ENCODE measurements at places on chromosomes 13 and 19.
A peak's percentile ranks its signal among the peaks of the same experiment; 100 is the strongest.

DNA sequence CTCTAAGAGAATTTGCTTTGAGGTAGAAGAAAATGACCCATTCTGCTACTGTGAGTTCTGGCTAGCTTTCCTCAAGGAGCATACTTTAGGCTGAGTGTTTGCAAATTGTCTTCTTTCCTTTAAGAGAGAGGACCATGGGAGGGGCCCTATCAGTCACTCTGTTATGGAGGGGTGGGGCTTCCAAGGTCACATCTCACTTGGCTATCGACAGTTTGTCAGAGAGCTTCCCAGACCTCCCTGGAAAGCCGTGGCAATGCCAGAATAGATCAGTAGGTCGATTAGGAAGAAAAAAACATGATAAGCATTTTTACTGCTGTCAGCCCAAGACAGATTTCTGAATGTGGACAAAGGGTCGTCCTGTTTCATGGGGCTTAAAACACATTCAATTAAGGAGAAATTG lies 93.3 kb downstream of the OXGR1 start:
- DNase-seq, result no peak

GRCh38 chr19:15672580-15673175 lies at the start of gene CYP4F12:
Gene CYP4F12 (plus strand): TSS chr19:15673087. CDS start chr19:15673530, 443 bp downstream.
- no peak for DNase-seq

DNA sequence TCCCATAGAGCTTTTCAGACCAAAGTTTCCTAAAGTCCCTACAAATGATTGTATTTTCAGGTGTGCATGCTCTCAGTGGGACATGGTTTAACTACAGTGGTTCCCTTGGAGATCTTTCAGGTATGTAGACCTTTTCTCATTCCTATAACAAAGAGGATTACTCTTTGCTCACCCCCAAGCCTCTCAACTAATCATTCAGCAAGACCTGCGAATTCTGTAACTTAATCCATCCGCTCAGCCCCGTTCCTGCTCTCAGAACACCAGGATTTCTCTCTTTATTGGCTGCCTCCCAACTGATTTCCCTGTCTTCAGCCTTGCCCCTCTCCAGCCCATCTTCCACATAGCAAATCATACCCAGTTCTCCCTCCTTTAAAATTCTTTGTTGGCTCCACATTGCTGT lies 253.6 kb downstream of the MTUS2 start:
- no peak for DNase-seq

DNA sequence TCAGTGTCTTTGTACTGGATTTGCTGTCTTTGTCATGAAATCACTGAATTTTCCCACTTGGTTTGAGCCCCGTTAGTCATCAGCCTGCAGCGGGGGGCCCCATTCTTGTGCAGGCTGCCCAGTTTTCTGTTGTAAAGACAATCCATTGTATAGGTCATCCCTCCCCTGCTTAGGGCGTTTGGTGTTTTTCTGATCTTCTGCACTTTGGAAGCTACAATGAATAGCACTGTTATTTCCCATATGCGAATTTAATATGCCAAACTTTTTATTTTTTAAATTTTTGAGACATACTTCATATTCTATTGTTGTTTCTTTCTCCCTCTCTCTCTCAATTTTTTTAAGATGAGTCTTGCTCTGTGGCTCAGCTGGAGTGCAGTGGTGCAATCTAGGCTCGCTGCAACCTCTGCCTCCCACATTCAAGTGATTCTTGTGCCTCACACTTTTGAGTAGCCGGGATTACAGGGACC lies 9.0 kb downstream of the SLC27A1 start:
- no peak for DNase-seq

GRCh38 chr13:31722673-31723072 lies 16.7 kb upstream of the RXFP2 start:
- DNase-seq, result no peak

DNA sequence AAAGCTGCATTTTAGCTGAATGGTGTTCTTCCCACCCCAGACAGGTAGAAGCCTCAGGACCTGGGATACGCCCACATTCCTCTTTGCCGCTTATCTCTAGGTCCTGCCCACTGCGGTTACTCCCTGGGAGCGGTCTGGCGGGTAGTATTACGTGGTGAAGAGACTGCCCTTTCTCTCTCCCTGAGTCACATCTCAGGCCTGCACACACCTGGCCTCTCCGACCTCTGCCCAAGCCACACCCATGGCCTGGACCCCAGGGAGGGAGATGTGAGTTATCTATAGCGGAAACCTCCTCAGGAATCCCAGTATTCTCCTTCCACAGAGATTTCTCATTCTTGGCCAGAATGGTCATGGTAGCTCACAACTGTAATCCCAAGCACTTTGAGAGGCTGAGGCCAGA lies 17.3 kb downstream of the RHPN2 start:
- DNase-seq, result no peak

DNA sequence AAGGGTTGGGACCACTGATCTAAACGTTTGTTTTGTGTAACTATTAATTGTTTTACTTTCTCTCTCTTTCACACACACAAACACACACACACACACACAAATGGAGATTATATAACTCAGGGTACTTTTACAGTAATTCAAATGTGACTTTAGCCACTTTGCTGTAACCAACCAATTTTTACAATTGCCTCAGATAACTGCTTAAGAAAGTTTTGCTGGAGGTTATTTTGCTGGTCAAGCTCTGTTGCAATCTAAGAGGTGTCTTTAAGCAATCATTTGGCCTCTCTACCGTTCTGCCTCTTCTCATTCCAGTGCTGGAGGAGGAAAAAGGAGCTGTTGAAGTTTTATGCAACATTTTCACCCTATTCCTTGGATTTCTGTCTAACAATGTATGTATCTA lies 63.0 kb downstream of the TBC1D4 start:
- no peak for DNase-seq

GRCh38 chr13:23322353-23323336 lies 110.9 kb downstream of the SACS start:
- DNase-seq, result no peak

DNA sequence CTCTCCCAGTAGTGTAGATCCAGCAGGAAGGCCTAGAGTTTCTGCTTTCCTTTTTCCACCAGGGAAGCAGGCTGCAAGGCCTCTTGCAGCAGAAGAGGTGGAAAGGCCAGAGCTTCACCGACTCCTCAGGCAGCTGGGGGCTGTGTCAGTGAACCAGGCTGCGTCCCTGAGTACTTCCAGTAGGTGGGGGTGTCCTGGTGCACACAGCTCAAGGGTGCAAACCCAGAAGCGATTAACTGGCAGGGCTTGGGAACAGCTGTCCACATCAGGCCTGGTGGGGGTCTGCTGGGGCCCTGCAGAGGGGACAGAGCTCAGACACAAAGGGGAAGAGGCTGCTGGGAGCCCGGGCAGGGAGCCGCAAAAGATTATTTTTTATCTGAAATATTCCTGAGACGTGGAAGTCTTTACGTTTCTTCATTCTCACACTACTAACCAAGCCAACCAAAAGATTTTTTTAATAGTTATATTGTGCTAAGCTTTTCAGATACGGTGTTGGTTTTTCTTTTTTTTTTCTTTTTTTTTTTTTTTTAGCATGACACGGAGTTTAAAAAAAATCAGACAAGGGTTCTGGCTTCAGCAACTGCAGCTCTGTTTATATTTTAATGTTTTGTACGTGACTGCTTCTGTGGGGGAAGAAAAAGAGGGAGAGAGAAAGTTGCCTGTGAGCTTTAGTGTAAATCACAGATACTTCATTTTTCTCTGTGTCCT lies 11.0 kb downstream of the TSHZ3 start:
- DNase-seq, result no peak

- DNase-seq, result no peak
These were observed 179.8 kb downstream of the TBC1D4 start for GRCh38 chr13:75302071-75302698.

- no peak for DNase-seq
These were observed 13.3 kb upstream of the PSMD8 start for GRCh38 chr19:38360839-38361631.

DNA sequence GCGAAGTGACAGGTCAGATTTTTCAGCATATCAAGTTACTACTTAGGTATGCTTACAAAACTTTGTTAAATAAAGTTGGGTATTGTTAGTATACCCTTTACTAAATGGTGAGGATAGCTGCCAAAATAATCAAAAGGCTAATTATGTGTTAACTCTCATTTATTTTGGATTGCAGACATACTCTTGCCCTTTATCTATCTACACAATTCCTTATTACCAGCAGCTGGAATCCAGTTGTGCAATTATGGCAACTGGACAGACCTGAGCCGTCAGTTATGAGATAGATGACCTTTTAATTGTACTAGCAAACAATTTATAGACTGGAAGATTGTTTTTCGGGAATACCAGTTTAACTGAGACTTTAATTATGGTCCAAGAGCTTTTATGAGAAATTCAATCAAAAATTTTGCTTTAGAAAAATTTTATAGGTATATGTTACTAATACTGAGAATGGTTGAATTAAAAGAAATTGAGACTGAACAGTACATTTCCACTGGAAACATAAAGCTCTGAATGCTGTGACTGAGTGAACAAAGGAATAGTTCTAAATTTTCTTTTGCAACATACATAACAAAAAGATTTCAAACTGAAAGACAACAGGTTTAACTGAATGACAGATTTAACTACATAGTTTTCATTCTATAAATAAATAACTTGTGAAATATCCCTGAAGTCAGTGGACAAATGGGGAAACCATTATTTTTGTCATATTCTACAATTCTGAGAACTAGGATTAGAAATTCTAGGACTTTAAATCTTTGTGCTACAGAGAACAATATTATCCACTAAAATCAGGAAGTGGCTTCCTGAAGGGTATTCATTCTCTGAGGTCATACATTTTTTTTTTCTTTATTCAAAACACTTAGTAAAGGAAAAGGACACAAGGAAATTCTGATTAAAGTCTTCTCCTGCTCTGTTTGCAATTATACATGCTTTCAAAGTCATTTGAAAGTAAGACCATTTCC lies 97.4 kb downstream of the ZC3H13 start:
- no peak for DNase-seq

DNA sequence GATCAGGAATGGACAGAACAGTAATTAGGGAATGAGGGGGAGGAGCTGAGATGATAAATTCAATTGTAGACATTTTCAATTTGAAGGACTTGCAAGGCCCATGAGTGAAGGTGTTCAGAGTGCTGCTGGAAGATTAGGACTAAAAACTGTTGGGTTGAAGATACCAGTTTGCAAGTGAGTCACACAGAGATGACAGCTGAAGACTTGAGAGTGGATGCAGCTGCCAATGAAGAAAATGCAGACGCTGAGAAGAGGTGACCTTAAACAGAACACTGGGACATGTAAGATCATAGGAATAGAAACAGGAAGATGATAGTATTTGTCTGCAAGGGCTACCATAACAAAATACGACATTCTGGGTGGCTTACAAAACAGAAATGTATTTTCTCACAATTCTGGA lies 1716.5 kb upstream of the SLC10A2 start:
- no peak for DNase-seq

DNA sequence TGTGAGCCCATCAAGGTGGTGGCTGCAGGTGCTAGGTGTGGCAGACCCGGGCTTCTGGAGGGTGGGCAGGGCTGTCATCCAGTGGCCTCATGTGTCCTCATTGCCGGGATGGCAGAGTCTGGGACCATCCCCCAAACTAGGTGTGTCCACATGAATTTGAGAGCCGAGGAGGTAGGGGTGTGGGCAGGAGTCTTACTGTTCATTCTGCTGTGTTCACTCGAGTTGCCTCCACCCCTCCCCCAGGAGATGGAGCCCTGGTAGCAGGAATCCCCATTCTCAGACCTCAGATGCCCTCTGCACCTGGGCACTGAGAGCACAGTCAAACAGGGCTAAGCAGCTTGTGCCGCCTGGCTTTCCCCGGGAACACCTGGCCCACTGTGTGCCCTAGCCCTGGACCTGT lies 22.4 kb downstream of the NAXD start:
- no peak for DNase-seq

GRCh38 chr13:56906909-56907308 lies 233.8 kb upstream of the PRR20A start:
- no peak for DNase-seq

- peak; percentile 52 for DNase-seq
These were observed 401 bp upstream of the ZNF765 start for GRCh38 chr19:53394522-53394973.

- no peak for DNase-seq
These were observed 11.0 kb upstream of the CASP14 start for GRCh38 chr19:15038294-15038693.

DNA sequence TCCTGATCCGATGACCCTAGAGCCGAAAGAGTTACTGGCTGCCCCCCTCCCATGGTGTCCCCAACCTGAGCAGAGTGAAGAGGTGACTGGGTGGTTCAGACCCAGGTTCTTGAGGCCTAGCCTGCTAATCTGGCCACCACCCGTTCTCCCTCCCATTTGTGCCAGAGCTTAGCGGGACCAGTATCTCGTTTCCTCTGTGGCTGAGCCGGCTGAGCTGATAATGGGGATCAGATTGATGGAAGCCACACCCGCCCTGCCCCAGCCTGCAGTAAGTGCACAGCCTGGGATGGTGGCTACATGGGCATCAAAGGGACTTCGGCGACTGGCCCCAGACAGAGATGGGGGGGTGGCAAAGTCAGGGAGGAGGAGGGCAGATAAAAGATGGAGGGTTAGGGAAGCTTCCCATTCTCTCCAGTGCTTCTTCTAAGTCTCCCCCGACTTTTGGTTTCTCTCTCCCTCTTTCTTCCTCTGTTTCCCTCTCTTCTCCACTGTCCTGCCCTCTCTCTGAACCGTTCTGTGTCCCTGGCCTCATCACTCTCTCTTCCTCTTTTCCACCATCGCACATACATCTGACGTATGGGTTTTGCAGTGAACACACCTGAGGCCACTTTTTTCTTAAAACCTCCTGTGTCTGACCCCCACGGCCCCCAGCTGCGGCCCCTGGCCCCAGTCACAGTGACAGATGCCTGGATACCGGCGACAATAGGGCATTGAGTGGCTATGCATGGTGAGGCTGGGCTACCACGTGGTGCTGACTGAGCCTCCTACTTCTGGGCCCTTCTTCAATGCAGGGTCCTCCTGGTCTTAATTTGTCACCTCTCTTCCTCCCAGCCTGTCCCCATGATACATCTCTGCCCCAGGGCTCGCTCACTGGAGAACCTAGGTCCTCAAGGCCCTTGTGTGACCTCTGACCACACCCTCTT lies 2.4 kb downstream of the ELAVL3 start:
- DNase-seq, result peak; percentile 38

DNA sequence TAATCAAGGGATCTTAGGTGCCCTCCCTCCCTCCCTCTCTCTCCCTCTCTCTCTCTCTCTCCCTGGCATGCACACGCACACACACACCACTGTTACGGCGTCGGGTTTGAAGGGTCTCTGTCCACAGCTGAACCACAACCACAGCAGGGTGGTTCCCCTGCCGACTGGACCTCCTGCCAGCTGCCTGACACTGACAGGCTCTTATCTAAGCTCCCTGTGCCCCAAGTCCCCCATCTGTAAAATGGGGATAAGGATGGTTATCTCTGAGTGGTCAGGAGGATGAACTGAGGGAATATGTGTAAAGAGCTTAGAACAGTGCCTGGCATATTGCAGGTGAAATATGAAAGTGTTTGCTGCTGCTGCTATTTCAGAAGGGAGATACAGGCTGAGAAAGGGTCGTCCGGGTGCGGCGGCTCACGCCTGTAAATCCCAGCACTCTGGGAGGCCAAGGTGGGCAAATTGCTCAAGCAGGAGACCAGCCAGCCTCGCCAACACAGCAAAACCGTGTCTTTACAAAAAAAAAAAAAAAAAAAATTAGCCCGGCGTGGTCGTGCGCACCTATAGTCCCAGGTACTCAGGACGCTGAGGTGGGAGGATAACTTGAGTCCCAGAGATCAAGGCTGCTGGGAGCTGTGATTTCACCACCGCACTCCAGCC lies 852 bp upstream of the SHISA7 start:
- DNase-seq, result no peak
